Eye (tissue), 1 donor: ENCODE measurements at places on chromosomes 7 and 10.

GRCh38 chr7:24381894-24382505, 98.0 kb downstream of the NPY start:
- DNase-seq, result peak; percentile 55

- DNase-seq, result peak; percentile 39
Observed at GRCh38 chr7:8511855-8512254, 78.4 kb downstream of the NXPH1 start.

GRCh38 chr7:50610521-50611277, 45.5 kb upstream of the DDC start:
- no peak for DNase-seq

DNA sequence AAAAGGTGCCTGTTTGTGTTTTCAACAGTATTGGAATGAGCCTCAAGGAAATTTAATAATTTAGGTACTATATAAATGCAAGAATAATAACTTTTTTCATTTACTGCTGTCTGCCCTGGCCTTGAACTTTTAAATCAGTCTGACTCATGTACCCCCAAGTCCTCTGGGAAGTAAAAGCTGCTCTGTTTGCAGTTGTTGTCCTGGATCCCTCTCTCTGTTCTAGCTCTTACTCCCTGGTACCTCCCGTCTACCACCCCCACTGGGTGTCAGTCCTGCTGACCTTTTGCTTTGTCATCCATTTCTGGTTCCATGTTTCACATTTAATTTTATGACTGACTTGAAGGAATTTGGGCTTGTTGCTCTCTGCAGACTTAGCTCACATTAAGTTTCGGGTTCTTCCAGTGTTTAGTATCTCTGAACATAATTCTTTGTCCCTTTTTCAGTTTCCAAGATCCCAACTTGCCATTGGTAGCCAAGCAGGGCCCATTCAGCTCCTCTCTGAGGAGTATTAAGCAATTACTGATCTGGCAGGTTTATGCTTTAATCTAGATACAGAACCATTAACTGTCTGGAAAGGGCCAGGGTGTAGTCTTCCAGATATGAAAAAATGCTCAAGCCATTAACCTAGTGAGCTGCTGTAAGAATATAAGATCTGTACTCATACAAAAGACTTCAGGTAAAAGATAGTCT, 208.7 kb upstream of the FAM3C start:
- DNase-seq, result no peak

- DNase-seq, result no peak
Observed at GRCh38 chr10:114687459-114687858, 29.4 kb upstream of the ABLIM1 start.

- DNase-seq, result no peak
Observed at GRCh38 chr7:149498811-149499210, 1.2 kb upstream of the ZNF746 start.

DNA sequence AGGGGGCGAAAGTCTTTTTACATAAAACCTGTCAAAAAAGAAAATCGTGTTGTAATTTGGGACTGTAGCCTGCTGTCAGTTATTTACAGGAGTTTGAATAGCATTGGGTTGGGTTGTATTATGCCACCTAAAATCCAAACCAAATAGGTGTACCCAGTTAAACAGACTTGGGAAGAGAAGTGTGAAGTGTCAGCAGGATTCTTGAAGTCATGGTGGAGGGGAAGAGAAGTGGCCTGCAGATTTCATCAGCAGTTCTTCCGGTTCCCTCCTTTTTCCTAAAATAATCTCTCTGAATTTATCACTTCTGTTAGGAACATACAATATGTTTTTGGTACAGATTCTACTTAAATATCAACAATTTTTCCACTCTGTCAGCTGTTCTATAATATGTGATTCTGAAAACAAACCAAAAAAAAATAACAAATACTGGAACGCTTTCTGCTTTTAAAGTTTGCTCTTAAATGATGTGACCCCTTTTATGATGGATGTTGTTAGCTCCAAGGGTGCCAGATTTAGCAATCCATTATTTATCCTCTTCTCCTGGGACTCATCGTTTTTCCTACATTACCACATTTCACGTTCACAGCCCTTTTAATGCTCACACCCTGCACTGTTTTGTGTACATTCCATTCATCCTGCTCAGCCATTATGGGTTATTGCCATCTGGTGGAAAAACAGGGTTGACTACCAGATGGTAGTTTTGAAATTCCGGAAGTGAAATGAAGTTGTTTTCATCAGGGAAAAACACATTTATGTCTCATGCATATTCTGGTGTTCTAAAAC, 18.7 kb upstream of the ARHGAP12 start:
- DNase-seq, result peak; percentile 73

DNA sequence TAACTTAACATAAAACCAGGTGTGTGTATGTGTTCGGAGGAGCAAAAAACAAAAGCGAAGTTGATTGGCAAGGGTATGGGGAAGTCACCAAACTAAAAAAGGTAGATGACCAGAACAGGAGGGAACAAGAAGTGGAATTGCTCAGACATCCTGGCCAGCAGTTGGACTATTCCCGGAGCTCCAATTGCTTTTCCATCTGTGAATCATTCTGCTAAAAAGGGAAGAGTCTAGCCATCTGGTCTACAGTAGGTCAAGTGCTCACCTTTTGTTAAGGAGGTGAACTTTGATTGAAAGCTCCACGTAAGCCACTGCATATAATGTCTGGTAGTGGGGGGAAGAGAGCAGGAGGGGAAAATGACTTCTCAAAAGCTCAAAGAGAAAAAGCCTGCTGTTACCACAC, 50.0 kb upstream of the BET1 start:
- no peak for DNase-seq

DNA sequence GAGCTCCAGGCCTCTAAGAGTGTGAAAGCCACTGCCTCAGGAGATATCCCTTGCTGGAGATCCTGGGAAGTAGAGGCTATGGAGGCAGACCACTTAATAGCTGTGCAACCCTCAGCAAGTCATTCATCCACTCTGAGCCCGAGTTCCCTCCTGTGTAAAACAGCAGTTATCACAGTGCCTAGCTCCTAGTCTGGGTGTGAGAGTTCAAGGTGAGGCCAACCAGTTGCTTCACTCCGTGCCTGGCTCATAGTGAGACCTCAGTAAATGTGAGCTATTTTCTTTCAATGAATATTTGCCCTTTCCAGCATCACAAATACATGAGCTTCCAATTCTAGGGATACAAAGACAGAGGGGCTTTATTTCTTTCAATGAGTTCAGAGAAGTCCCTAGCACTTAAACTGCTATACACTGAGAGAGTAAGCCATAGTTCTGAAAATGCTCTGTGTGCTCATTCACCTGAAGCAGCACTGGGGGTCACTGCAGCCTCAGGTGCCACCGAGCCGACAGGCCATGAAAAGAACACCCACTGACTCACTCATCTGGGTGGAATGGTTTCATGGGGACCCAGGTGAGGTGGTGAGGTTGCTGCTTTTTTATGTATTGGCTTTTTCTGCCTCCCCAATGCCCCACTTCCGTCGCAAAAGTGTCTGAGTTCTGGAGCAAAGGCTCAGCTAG, 259.8 kb downstream of the KCNMA1 start:
- no peak for DNase-seq

DNA sequence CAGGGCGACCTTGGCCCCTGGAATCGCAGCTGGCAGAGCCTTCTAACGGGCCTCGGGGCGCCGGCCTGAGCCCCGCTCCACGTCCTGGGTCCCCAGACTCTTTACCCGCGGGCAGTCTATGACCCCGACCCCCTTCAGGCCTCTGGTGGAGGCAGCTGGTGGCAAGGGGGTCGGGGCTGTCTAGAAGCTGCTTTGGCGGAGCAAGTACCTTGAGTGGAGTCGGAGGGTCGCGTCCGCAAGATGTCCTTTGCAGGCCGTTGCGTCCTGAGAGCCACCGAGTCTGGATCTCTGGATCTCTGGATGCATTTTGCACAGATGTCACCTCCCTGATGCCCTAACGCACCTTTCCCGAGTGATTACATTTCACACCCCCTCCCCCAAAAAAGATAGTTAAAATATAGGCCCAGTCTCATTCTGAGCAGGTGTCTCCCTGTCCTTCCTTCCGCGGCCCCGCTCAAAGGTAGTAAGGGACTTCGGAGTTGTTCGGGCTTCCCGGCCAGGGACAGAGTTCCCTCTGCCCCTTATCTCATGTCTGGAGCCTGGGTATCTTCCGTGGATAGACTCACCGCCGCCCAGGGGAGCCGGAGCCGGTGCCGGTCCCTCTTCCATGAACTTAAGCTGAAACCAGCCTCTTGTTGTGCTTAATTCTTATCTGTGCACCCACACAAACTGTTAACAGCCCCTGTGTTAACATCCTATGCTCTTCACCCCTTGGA, 457 bp downstream of the ACADSB start:
- DNase-seq, result no peak

- DNase-seq, result no peak
Observed at GRCh38 chr10:42992156-42992956, 84.5 kb upstream of the RET start.

DNA sequence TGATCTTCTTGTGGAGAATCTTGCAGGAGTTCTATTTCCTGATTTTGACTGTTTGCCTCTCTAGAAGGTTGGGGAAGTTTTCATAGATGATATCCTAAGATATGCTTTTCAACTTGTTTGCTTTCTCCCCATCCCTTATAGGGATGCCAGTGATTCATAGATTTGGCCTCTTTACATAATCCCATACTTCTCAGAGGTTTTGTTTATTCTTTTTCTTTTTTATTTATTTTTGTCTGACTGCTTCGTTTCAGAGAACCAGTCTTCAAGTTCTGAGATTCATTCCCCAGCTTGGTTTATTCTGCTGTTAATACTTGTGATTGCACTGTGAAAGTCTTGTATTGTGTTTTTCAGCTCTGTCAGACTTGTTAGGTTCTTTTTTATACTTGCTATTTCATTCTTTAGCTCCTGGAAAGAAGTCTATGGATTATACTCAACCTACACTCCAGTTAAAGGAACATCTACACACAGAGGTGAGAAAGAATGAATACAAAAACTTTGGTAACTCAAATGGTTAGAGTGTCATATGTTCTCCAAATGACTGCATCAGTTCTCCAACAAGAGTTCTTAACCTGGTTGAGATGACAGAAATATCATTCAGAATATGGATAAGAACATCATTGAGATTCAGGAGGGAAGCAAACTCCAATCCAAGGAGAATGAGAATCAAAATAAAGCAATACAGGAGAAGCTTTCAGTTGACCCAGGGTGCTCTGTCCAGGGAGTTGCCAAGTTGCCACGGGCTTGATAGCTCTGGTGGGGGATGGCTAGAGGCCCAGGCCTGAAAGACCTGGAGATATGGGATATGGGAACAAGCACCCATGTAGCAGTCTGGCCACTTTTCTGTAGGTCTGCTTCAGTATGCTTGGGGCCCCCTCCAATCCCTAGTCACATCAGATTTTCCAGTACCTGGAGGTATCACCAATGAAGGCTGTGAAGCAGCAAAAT, 150.3 kb downstream of the AHR start:
- DNase-seq, result no peak

GRCh38 chr10:11918384-11918783, 95.2 kb downstream of the PROSER2 start:
- DNase-seq, result no peak

GRCh38 chr7:113087071-113087998, 708 bp upstream of the GPR85 start:
- peak; percentile 70 for DNase-seq

GRCh38 chr10:92619368-92619767, 26.4 kb downstream of the KIF11 start:
- no peak for DNase-seq

- DNase-seq, result no peak
Observed at GRCh38 chr7:111955616-111956015, 250.6 kb downstream of the DOCK4 start.

DNA sequence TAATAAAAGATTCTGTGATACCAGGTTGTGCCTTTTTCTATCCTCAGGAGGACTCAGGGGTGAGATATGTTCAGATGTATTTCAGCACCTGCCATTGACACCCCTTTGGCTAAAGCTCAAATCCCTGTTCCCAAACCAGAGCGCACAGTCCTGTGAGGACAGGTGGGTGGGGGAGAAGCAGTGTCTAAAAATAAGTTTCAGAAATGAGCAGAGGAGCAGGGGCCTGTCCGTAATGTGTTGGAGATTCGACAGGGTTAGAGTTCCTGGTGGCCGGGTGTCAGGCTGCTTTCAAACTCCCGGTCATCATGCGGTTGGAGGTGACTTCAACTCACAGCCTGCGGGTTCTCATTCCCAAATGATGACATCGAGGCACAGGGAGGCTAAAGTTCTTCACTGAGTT, 211.5 kb downstream of the KLF6 start:
- no peak for DNase-seq

DNA sequence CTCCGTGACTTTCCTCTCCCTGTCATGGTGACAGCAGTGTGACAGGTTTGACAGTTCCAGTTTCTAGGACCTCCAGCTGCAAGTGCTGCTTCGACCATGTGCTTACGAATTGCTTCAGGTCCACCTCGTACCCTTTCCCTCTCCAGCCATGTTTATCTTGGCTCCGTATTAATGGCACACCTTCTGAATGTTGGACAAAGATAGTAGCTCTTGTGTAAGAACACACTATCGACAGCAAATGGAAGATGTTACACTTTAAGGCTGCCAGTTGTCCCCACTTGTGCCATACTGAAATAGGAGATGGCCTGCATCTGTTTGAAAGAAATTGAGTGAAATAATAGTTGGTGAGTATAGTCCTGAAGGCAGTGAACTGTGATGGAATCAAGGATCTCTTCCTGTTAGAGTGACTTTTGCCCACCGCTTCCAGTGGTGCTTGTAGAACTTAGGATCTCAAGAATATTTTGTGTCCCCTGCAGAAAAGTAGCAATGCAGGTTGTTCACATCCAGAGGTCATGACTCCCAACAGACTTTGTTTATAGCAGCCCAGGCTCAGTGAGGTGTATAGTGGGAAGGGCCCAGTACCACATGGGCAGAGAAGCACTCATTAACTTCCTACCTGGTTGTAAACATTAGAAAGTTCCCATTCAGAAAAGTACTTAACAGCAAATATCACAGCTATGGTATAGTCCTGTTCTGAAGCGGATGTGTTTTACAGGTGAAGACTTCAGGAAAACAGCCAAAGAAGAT, 629.7 kb upstream of the GALNT17 start:
- DNase-seq, result no peak
